ENCODE measurements at places on chromosomes 1 and 21.

DNA sequence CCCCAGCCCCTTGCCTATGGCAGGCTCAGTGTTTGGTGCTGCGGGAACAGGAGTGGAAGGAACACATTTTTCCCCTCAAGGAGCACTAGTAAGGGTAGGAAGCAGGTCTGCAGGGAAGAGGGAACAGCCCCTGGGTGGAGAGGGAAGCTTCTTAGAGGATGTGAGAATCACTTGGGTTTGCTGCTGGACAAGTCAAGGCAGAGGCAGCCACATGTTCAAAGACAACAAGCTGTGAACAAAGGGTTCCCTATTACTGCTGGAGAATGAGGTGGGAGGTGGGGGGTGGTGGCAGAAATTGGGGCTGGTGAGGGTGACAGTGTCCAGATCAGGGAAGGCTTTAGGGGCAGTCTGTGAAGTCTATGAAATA is 24.8 kb upstream of the CITED4 start:
- DNase-seq = no peak

- no peak for DNase-seq
Measured at GRCh38 chr1:12460121-12460520, 157.9 kb downstream of the DHRS3 start.

DNA sequence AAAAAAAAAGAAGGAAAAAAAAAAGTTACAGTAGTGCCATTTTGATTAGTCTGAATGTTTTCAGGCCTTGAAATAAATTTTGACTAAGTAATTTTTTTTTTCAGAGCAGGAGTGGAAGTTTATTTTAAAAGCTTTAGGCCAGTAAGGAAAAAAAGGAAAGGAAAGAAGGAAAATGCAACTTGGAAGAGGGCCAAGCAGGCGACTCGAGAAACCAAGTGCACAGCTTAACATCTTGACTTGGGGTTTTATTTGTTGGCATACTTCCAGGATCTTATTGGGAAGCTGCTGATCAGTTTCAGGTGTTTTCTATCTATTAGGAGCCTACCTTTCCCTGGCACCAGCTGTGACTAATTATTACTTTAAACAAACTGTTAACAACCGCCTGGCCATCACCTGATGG is 41.7 kb downstream of the ATF3 start:
- no peak for DNase-seq

- no peak for DNase-seq
Measured at GRCh38 chr1:11338284-11338924, 65.4 kb downstream of the UBIAD1 start.

- DNase-seq = peak; percentile 87
Measured at GRCh38 chr1:87402241-87403002, 73.7 kb downstream of the LMO4 start.

GRCh38 chr1:33408093-33408436 is 22.8 kb downstream of the PHC2 start:
- DNase-seq = peak; percentile 58

DNA sequence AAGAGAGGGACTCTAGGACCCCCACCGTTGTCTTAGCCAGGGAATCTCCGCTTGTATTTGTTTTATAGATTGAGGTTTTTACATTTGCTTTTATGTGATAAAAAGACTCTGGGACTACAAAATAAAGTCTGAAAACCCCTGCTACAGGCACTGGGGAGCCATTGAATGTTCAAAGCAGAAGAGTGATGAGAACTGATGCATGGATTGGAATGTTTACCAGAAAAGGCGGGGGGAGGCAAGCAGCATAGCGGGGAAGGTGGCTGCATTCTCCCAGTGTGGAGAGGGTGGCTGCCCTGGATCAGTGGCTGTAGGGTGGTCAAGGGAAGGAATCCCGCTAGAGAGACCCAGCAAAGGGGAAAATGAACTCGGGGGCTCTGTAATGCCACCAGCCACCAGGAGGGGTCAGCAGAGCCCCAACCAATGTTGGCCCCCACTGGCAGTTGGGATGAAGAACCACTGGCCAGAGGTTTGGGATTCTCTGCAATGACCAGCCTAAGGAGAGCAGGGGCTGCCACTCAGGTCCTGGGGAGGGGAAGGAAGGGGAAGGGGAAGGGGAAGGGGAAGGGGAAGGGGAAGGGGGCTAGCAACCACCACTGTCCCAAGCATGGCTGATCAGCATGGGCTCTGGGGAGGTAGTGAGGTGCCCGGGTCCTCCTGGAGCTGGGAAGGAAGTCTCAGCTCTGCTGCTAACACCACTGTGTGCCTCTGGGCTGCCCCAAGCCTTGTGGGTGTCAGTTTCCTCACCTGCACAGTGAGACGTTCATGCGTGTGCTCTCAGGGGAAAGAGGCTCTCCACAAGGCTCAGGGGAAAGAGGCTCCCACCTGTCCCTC is 19.2 kb upstream of the PEF1 start:
- DNase-seq = peak; percentile 28

DNA sequence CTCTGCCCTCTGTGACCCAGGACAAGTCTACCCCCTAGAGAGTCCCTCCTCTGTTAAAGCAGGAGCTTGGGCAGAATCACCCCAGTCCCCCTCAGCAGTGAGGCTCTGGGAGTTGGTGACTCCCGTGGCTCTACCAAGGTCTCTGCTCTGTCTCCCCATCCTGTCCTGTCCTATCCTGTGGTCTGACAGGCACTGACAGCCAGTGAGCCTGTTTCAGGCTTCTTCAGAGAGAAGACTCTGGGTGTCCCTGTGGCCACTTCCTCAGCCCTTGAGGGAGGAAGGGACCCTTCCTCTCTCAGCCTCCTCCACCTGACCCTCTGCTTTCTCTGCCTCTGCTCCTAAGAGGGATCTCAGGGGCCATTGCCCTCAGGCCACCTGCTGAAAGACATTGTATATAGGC is 148.7 kb downstream of the FCRL5 start:
- no peak for DNase-seq

- DNase-seq = peak; percentile 44
Measured at GRCh38 chr1:52294580-52294979, 71.4 kb downstream of the CC2D1B start.

- no peak for DNase-seq
Measured at GRCh38 chr1:231919239-231919885, 292.8 kb downstream of the DISC1 start.

- no peak for DNase-seq
Measured at GRCh38 chr1:14390816-14391215, 207.7 kb upstream of the KAZN start.

GRCh38 chr1:116569776-116570357 is 959 bp downstream of the CD58 start:
- no peak for DNase-seq

DNA sequence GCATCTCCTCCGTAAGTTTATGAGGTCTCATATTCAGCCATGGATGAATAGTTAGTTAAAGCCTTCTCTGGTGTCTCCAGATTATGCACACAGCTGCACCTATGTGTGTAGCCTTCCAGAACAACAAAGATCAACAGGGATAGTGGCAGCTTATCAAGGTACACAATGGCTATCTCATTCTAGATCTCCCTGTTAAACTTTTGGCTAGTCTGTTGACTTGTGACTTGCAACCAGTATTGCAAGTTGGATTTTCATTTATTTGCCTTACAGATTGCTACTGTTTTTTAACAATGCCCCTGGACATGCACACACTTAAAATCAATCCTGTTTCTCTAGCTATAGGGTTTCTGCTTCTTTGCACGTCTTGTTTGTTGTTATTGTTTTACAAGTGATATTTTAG is 363.2 kb downstream of the OMA1 start:
- DNase-seq = no peak

GRCh38 chr1:86546787-86547221 is at the start of gene CLCA4:
Gene CLCA4 (plus strand): TSS chr1:86547078. CDS start chr1:86547120, 42 bp downstream.
- DNase-seq = no peak

DNA sequence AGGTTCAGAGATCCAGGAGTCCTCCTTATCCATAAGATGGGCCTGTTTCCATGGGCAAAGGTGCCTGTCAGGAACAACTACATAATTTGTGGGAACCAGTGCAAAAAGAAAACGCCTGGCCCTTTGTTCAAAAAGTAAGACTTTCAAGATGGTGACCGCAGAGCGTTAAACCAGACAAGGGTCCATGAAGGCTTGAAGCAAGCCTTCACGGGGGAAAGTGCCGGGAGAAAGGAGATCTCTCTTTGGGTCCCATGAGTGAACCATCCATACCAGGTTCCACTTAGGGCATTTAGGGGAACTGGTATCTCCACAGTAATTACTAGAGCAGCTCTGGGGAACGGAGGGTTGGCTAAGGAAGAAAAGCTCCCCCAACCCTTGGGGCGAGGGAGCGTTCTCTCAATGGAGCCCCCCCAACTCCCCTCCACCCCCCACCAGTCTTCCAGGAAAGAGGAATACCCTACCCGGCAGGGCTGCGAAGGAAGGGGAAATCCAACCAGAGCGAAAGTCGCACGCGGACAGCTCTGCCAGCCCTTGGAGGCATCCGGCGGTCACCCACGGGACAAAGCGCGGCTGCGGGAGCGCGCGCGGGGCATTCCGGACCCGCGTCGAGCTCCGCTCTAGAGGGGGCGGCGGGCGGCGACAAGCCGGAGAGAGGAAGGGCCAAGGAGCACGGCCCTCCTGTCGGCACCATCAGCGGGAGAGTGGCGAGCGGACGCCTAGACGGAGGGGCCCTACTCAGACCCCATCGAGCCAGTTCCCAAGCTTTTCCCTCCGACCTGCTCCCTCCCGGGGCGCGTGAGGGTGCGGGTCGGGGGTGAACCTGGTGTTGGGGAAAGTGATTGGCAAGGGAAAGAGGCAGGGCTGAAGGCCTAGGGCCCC is 687 bp upstream of the RASSF5 start:
- no peak for DNase-seq

DNA sequence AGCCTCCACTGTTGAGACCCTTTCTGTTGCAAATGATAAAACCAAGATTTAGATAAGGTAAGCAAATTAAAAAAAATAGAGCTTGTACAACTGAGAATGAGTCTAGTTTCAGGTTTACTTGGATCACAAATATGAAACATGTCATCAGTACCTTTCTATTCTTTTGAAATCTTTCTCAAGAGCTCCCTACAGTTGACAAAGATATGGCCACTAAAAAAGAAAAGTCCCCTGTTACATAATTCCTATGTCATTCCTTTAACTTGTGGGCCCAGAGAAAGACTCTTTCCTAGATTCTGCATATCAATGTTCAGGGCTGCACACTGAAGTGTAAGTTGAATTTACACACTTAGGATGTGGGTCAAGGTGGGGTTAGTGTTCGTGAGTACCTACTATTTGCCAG is 168.1 kb downstream of the PLA2G4A start:
- DNase-seq = no peak

GRCh38 chr1:162899422-162900146 is 38.6 kb upstream of the CCDC190 start:
- DNase-seq = peak; percentile 59

DNA sequence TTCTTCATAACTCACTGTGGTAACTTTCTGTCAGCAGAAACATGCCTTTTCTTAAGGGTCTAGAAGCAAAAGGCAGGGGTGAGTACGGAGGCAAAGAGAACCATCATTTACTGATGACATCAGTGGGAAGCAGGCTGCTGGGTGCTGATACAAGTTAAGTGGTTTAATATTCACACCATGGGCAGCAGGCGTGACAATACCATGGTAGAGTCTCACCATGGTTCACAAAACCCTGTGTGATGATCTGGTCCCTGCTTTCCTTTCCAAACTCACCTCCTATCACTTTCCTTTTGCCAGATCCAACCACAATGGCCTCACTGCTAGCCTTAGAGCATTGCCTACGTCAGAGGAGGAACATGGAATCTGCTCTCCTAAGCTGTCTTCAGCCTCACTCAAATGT is 8.7 kb downstream of the MAB21L3 start:
- DNase-seq = no peak

DNA sequence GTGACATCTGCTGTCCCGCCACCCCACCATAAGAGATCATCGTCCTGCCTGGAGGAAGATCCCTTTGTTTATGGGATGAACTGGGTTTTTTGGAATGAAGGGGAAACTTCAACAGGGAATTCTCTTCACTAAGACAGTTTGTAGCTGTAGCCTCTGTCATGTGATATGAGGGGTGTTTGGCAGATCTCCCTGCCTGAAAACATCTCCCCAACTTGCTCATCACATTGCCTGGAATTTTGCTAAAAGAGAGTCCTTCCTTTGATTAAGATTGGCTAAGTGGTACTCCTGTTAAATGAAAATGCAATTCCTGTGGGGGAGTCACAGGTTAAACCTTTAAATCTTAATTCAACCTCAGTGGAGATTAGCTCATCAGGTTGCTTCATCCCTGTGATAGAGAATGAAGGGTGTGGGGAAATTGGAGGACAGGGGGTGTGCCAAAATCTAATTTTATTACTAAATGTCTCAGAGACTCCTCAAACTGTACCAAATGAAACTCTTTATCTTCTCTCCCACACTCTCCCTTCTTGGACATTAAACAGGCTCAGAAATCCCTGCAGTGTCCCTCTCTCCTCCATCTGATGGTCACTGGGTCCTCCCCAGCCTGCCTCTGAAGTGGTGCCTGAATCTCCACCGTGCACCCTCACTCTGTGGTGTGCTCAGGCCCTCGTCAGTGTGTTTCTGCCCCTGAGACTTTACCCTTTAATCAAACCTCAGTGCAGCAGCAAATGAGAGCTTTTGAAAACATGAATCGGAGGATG is 54.8 kb downstream of the IER5 start:
- no peak for DNase-seq

DNA sequence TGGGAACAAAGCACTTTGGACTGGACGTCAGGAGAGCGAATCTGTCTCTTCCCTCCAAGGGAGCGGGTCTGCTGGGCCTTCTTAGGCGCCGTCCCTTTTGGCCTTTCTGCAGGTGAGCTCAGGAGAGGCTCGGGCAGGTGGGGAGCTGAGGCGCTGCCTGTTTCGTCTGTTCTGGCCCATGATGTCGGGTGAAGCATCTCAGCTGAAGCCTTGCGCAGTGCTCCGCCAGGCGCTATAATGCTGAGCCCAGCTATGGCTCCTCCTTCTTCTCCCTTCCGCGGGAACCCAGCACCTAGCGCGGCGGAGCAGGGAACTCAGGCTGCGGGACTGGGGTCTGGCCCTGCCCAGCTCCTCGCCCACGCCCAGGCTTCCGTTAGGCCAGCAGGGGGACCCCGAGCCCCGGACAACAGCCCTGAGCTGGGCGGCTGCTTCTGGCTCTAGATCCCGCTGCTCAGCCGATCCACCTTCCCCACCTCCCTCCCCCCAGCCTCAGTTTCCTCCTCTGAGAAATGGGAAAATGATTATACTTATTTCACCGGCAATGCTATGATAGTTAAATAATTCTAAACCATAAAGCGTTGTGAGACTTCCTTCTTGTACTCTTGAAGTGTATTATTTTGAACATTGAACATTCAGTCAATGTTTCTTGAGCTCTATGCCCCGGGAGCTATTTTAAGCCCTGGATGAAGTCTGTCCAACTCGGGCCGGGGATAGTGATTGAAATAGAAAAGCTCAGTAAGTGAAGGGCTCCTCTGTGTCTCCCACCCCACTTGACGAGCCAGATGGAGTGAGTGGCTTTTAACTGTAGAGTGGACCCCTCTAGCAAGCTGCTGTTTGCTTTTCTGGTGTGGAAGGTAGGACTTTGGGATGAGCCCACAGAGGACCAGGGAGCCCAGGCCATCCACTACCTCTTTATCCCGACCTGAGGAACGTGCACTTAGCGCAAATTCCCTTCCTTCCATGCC is 9.6 kb upstream of the ADORA1 start:
- DNase-seq = peak; percentile 48

DNA sequence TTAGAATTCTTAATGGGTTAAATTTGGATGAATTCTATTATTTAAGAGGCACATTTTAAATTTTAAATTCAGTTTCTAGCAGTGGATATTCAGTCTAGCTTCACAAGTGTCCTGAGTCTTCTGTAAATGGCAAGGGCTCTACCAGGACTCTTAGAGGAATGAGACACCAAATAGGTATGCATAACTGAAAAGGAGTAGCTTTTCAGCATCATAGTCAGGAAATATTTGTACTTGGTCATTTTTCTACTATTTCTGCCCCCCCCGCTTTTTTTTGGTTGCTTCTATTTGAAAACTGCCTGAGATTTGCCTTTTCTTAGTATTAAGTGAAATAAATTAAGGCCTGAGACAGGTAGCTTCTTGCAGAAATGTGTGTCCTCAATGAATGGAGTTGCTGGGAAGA is 80.2 kb downstream of the MAST2 start:
- peak; percentile 71 for DNase-seq

- DNase-seq = peak; percentile 76
Measured at GRCh38 chr21:17802572-17802971, 16.6 kb downstream of the C21orf91 start.
